ENCODE measurements at places on chromosomes 11 and 22.

GRCh38 chr22:37745548-37746365 lies 48.9 kb downstream of the TRIOBP start:
- no peak for DNase-seq

GRCh38 chr22:34055525-34056200 lies 135.4 kb upstream of the LARGE1 start:
- DNase-seq, result peak; percentile 71

DNA sequence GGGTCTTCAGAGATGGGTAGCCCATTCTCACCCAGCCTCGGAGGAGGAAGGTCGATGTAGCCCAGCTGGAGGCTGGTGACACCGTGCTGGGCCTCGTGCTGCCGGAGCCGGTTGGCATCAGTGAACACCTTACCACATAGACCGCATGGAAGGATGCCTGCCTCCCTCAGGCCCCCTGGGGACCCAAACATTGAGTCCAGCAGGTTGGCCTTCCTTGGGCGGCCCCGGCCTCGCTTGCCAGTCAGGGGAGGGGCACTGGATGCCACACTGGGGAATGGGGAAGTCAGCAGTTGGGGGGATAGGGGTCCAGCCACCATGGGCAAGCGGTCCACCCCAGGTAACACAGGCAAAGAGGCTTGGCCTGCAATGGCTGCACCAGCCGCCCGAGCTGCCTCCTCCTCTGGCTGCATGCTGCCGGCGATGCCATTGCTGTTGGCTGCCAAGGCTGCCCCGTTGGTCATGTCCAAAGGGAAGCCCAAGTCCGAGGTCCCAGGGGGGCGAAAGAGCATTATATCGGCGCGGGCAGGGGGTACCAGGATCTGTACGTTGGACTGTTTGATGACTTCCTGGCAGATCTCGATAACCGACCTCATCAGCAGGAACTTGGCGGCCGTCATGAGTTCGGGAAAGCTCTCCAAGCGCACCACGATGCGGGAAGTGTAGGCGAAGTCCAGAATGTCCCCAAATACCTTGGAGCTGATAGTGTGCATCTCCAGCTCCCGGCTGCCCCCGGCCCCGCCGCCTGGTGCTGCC lies 1.4 kb downstream of the PATZ1 start:
- no peak for DNase-seq

DNA sequence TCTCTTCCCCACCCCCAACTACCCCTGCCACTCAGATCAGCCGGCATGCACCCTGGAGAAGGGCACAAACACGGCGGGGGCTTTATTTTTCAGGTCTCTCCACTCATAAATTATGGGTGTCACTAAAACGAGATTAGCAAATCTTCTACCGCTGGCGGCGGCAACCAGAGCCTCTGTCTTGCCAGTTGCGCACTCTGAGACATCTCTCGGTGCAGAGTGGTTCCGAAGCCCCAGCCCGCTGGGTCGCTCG lies 125.3 kb upstream of the C11orf58 start:
- no peak for DNase-seq

- DNase-seq, result no peak
Measured at GRCh38 chr11:11607772-11608171, 14.0 kb downstream of the GALNT18 start.

DNA sequence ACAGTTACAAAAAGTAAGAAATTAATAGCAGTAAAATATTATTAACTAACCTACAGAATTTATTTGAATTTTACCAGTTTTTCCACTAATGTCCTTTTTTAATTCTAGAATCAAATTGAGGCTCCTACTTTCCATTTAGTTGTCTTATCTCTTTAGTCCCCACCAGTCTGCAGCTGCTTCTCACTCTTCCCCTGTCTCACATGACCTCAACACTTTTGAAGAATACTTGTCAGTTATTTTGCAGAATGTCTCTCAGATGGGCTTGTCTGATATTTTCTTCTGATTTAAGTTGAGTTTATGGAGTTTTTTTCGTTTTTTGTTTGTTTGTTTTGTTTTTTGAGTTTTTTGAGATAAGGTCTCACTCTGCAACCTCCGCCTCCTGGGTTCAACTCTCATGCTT lies 74.3 kb upstream of the ADORA2A start:
- no peak for DNase-seq

DNA sequence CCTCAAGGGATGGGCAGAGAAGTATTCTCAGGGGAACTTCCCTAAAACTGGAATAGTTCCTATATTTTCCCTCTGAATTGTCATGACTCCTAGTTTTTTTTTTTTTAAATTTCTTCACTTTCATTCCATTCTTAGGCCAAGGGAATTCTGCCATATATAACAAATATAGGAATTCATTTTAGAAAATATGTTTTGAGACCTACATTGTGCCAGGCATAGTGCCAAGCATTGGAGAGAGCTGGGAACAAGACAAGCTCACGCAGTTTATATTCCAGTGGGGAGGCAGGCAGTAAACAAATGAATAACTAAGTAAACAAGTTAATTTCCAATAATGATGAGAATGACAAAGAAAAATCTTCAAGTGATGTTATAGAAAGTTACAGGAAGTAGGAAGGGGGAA lies 2.6 kb upstream of the NPTXR start:
- DNase-seq, result no peak

GRCh38 chr11:30583476-30584280 lies 2.5 kb downstream of the MPPED2 start:
- no peak for DNase-seq

DNA sequence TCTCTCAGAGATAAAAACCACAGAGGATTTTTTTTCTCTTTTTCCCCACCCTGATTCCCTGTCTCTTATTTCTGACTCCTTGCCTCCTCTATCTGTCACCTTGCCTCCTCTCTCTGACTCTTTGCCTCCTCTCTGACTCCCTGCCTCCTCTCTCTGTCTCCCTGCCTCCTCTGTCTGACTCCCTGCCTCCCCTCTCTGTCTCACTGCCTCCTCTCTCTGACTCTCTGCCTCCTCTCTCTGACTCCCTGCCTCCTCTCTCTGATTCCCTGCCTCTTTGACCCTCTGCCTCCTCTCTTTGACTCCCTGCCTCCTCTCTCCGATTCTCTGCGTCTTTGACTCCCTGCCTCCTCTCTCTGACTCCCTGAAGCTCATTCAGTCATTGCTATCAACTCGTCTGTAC lies 3.1 kb downstream of the RASD2 start:
- no peak for DNase-seq

DNA sequence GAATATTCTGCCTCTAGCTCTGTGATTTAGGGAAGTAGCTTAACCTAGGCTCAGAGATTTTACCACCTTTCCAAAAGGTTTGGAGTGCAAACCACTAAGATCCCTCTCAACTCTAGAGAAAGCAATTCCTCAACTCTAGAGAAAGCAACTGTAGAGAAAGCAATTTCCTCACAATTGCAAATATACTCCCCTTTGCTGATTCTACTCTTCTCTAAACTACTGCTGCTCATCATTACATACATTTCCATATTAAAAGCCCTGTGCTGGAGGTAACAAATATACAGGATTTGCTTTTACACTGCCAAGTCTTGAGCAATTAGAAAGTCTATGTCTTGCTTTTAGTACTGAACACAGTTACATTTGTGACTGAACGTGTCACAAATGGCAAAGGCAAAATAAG lies 48.2 kb downstream of the ALG9 start:
- DNase-seq, result peak; percentile 3

GRCh38 chr22:46391486-46392136 lies 56.1 kb downstream of the TRMU start:
- DNase-seq, result no peak

DNA sequence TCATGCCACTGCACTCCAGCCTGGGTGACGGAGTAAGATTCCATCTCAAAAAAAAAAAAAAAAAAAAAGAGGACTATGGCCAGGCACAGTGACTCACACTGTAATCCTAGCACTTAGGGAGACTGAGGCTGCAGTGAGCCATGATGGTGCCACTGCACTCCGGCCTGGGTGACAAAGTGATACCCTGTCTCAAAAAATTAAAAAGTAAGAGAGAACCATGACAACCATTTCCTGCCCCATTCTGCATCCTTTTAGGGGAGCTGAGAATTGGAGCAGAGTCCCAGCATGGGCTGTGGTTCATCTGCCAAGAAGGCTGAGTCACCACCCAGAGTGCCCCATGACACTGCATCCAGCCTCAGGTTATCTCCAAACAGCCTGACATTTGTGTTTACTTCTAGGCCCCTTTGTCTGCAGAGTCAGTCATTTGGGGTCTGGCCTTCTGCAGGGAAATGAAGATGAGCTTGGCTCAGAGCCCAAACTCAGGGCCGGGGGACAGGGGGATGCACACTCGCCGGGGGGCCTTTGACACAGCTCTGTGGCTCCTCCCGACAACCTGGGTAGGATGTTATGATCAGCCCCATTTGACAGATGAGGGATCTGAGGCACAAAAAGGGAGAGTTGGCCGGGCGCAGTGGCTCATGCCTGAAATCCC lies 4.7 kb downstream of the CSDC2 start:
- DNase-seq, result no peak

- DNase-seq, result no peak
Measured at GRCh38 chr11:124043420-124043819, 2.3 kb upstream of the OR10G7 start.

DNA sequence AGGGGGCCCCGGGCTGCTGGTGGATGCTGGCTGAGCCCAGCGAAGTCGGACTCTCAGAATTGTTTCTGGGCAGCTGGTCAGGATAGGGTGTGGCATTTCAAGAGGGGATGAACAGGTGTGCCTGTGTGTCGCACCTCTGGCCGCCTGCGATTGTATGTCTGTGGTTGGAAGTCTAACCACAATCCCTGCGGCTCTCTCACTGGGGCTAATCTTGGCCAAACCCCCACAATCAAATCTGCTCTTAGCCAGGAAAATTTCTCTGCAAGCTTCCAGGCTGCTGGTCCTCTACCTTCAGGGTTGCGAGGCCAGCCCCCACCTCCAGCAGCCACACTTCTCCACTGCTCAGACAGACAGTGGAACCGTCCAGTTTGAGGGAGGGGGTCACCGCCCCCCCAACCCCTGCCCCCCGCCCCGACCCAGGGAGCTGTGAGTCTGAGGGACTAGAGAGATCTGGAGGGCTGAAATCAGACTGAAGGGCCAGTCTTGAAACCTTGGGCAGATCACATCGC lies 953 bp downstream of the ATG16L2 start:
- DNase-seq, result no peak

- no peak for DNase-seq
Measured at GRCh38 chr11:130711193-130711592, 205.1 kb downstream of the SNX19 start.

- DNase-seq, result no peak
Measured at GRCh38 chr11:67582011-67582410, 1.6 kb upstream of the GSTP1 start.

DNA sequence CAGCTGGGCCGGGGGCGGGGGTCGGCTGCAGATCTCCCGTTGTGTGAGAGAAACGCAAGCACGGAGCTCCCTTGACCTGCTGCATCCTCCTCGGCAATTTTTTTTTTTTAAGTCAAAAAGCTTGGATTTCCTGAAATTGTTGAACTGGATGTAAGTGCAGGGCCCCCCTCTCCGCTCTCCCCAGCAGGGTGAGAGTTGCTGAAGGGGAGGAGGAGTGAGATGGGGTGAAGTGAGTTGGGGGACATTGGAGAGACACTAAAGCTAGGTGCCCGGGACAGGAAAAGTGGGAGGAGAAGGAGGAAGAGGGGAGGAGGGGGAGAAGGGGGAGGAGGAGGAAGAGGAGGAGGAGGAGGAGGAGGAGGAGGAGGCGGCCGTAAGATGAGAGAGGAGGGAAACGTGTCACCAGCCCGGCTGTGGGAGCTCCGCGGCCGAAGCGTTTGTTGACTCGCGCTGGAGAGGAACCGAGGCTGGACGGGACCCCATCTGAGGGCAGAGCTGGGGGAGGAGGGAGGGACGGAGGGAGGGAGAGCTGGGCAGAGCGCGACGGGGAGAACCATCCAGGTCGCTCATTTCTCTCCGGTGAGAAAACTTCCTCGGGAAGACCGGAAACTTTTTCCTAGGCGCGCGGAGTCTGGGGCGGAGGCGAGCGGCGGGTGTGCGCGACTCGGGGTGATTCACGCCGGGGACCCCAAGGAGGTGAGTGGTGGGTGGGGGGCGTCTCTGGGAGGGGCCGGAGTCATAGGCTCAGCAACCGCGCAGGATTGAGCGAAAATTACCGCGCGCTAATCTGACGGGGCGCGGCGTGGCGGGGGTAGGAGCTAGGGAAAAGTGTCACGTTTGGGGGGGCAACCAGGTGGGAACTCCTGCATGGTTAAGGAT lies 80.2 kb downstream of the PRR5L start:
- no peak for DNase-seq

DNA sequence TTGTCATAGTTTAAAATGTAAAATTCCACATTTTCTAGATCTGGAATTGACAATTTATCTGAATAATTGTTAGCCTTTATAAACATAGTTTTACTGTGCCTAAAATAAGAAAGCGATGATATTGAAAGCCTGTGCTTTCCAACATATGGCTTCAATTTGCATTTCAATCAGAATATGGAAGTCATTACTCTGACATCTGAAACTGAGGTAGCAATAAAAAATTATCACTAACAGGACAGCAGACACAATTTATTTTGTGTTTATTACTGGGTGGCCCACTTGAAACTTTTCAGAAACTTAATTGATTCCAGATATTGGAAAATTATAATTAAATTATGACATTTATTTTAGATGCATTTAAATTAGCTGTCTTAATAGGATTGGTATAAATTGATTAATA lies 78.5 kb downstream of the TMEM135 start:
- no peak for DNase-seq

GRCh38 chr11:103733889-103734288 lies 302.6 kb upstream of the DDI1 start:
- no peak for DNase-seq

GRCh38 chr11:27058456-27058855 lies 17.8 kb downstream of the BBOX1 start:
- no peak for DNase-seq

GRCh38 chr11:72179049-72179803 lies 12.7 kb upstream of the FOLR1 start:
- DNase-seq, result no peak

GRCh38 chr11:93740031-93740729 lies 1.1 kb downstream of the TAF1D start:
- no peak for DNase-seq
